ENCODE measurements at places on chromosomes 7 and 10.

DNA sequence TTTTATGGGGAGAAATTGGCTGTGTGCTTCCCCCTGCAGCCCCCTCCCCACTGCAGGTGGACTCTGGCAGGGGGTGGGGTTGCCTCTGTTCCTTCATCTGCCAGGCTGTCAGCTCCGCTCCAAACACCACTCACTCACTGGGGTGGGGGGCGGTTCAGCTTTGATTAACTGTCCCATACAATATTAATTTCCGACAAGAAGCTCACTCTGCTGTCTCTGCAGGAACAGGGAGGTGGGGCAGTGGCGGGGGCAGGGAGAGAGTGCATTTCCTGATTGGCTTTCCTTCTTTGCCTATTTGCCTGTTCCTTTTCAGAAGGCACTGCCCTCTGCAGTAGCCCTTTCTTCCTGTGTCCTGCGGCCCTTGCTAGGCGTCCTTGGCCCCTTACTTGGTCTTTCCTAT is 500.8 kb downstream of the PLXNA4 start:
- no peak for DNase-seq

GRCh38 chr10:18229826-18230225 is 89.6 kb downstream of the CACNB2 start:
- no peak for DNase-seq

DNA sequence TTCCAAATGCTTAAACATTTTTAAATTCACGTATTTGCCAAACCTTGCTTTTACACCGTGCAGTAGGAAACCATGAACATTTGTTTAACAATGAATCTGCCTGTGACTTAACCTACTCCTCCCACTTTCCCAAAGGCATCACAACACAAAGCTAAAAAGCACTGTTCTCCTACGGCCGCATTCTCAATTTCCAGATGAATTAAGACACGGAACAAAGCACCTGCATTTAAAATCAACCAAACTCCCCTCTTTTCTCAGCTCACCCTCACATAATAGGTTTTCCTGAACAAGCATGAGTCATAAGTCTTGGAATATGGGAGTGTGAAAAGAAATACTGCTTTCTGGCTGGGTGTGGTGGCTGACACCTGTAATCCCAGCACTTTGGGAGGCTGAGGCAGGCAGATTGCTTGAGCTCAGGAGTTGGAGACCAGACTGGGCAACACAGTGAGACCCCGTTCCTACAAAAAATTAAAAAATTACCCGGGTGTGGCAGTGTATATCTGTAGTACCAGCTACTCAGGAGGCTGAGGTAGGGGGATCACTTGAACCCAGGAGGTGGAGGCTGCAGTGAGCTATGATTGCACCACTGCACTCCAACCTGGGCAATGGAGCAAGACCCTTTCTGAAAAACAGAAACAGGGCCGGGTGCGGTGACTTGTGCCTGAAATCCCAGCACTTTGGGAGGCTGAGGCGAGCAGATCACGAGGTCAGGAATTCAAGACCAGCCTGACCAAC is 51.7 kb upstream of the CYTH3 start:
- DNase-seq, result no peak

- peak; percentile 74 for DNase-seq
Observed at GRCh38 chr10:660413-660969, 29.0 kb downstream of the DIP2C start.

- DNase-seq, result no peak
Observed at GRCh38 chr7:130228840-130229502, 21.3 kb downstream of the SSMEM1 start.

DNA sequence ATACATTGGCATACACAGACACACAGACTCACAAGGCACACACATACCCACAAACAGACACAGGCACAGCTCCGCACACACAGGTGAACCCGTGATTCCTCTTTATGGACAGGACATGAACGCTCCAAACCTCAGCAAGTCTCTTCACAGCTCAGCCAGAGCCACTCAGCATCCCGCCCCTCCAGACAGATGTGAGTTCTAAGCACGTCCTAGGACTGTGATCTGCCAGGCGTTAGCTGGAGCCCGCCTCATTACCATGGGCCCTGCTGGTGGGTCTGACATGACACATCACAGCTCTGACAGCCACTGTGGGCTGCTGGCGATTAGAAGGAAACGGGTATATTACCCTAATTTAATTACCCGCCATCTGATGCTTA is 176.7 kb upstream of the PPP2R2D start:
- DNase-seq, result no peak

- DNase-seq, result no peak
Observed at GRCh38 chr7:155483868-155484325, 26.0 kb downstream of the EN2 start.

DNA sequence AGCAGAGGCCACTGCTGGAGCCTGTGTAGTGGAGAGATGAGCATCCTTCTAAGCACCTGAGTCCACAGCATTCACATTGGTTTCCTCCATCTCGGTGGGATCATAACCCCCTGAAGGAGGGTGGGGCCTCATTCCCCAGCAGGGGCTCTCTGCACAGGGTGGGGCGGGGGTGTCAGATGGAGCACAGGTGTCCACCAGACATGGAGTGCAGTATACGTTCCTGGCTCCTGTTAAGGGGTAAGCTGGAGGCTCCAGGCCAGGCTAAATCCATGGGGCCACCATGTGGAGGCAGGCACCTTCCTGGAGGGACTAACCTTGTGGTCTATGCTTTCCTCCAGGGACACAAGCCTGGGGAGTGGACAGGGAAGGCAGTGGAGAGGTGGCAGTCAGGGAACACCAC is 252.6 kb downstream of the GRID1 start:
- DNase-seq, result no peak

GRCh38 chr10:89352802-89353201 is 25.0 kb downstream of the IFIT3 start:
- DNase-seq, result no peak

- no peak for DNase-seq
Observed at GRCh38 chr10:43194859-43195258, 56.6 kb downstream of the CSGALNACT2 start.

DNA sequence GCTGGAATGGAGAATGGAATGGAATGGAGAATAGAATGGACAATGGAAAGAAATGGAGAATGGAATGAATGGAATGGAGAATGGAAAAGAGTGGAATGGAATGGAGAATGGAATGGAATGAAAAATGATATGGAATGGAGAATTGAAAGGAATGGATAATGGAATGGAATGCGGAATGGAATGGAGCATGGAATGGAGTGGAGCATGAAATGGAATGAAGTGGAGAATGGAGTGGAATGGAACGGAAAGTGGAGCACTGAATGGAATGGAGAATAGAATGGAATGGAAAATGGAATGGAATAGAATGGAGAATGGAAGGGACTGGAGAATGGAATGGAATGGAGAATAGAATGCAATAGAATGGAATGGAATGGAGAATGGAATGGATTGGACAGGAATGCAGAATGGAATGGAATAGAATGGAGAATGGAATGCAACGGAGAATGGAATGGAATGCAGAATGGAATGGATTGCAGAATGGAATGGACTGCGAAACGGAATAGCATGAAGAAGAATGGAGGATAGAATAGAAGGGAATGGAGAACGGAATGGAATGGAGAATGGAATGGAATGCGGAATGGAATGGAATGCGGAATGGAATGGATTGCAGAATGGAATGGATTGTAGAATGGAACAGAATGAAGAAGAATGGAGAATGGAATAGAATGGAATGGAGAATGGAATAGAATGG is 89.4 kb downstream of the NSUN6 start:
- DNase-seq, result no peak
